ENCODE measurements at places on chromosomes 7 and 10. TPM values are rescaled to one million over a fixed set of nuclear protein-coding genes. Genes with fewer than 3 reads are reported as not detected.

The TRIM50 gene
- 0.42 TPM for polyA plus RNA-seq

The ARHGAP12 gene
- 47.2 TPM for polyA plus RNA-seq

The CNPY1 gene
- not detected for polyA plus RNA-seq

The C10orf105 gene
- 0.27 TPM for polyA plus RNA-seq

The ACSM6 gene
- 0.06 TPM for polyA plus RNA-seq
